ENCODE measurements at places on chromosomes 5 and 9.

- no peak for DNase-seq
These were observed 301.3 kb downstream of the PARP8 start for GRCh38 chr5:50967563-50968355.

DNA sequence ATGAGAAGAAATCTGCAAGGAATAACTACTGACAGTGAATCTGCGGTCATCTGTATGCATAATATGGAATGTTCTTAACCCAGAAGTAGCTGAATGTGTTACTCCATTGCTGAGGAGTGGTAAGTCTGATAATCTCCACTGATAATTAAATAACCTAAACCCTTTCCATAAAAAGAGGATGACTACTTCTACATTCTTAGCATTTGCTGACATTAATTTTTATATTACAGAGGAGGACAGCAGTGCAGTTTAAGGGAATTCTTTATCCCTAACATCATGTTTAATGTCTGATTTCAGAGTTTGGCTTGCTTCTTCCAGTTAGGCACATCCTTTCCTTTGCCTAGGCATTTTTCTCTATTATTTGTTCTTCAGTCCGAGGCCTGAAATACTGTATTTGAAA lies 52.2 kb downstream of the CDC42SE2 start:
- DNase-seq: no peak

- no peak for DNase-seq
These were observed 313.0 kb downstream of the CETN3 start for GRCh38 chr5:90096415-90097081.

GRCh38 chr9:88641456-88642240 lies 106.7 kb downstream of the NXNL2 start:
- no peak for DNase-seq

DNA sequence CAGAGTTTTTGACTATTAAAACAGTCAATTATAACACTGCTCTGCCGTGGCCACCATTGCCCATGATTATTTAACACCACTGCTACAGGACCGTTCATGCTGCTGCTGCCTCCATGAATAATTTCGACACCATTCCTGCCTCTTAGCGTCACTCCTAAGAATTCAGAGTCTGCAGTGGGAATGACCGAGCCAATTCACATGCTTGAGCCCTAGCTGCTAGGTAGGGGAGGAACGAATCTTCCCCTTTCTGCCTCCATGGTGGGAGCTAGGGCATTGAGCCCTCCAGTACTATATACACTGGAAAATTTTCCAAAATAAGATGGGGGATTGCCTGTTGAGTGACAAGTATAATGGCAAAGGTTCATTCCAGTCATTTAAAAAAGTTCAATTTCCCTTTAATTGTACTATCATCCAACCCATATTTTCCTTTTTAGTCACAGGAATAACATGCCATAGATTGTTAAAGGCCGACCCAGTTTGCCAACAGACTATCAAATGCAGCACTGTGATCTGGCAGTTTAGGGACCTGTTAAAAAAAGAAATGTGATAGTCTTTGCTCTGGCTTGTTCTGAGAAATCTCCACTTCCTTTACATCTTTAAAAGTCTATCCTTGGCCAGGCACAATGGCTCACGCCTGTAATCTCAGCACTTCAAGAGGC lies 13.5 kb upstream of the B4GALT1 start:
- no peak for DNase-seq

- no peak for DNase-seq
These were observed 20.1 kb downstream of the FIBCD1 start for GRCh38 chr9:130918826-130919558.

- DNase-seq: no peak
These were observed 42.2 kb upstream of the SLC28A3 start for GRCh38 chr9:84382720-84383119.

DNA sequence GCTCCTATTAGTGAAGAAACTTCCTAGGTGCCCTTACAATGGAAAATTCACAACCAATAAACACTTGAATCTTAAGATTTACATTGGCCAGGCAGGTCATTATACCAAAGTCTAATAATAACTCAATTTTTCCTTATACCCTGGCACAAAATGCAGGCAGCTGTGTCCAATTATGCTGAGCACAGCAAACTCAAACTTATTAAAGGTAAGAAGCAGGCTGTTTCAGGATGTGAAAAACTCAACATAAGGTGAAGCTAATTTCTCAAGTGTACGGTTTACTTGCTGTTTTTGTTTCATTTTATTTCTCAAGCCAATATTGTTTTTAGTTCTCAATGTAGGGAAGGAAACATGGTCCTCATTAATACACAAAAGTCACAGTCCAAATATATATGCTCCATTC lies 405.1 kb downstream of the KCTD16 start:
- no peak for DNase-seq

GRCh38 chr5:170006021-170006420 lies 25.7 kb upstream of the INSYN2B start:
- no peak for DNase-seq

- no peak for DNase-seq
These were observed 588.3 kb downstream of the EBF1 start for GRCh38 chr5:158511454-158511853.

DNA sequence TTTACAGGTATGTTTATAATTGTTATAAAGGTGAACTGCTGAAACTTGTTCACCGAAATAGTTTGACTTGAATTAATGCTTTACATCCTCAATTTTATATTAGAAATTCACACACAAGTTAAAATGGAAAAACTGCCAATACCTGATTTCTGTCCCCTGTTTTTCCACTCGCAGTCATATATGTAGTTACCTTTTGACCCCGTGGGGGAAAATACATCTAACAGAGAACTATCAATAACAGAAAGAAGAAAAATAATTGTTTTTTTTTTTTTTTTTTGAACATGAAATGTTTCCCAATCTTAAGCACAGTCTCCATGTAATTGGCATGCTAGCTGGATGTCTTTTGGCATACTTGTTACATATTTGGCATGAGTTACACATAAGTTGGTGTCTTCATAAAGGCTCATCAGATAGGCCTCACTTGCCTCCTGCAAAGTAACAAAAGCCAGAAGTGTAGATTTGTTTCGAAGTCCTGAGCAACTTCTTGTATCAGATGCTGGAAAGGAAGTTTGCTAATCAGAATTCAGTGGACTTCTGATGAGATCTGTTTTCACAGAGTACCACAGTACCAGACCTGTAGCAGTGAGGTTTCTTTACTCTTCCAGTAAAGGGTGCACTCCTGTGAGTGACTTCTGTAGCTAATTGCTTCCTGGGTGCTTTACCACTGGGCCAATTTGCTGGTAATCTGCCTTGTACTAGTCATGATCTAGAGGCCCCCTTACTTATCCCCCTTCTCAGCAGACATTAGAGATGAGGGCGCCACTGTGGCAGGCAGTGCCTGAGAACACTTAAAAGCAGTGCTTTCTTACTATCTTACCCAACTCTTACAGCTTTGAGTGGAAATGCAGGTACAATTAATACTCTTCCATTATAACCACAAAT lies 36.2 kb upstream of the CXXC5 start:
- no peak for DNase-seq

- no peak for DNase-seq
These were observed 8.9 kb downstream of the MTRR start for GRCh38 chr5:7877851-7878250.

DNA sequence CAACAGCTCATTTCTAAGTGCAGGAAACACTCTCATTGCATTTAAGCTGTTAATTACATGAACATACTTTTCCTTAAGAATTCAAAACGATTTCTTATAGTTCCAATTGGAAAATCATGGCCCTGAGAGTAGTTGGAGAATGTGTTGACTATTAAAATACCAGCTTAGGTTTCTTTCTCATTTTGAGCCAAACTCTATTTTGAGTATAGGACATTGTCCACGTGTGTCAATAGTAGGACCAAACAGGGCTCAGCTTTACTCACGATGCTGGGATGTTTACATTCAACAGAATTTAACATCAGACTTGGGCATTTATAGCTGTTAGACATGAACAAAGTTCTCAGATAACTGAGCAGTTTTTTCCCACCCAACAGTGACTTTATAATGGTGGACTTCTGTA lies 39.6 kb downstream of the ADCY2 start:
- DNase-seq: no peak

- DNase-seq: no peak
These were observed 34.8 kb downstream of the RAI14 start for GRCh38 chr5:34690898-34691297.

DNA sequence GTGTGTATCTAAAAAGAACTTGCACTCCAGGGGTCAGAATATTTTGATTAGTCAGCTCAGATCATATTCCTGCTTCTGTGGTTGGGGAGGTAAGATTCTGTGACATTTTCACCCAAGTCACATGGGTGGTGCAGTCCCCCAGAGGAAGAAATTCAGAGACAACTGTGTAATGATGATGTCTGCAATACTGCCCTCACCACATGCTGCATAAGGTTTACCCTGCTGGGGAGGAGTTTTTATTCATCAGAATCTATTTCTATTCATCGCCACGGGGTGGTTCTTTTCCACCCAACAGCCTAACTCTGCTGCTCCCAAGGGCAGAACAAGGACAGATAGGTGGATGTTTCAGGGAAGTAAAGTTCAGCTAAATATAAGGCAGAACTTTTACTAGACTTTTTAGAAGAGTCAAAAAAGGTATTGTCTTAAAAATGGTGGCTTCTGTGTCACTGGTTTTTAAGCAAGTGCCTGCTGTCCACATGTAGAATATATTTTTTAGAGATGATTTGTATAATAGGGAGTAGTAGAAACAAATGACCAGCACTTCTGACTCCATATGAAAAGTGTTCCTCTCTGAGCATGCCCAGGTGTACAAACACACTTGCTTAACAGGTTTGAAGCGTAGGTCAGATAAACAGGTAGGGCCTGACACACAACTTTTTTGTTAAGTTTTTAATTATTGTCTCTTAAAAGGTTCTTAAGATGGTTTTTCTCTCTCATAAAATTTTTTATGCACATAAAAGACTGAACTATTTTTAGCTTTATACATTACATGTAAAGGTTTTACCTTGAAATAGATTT lies 352.7 kb downstream of the LRRC70 start:
- DNase-seq: no peak

- no peak for DNase-seq
These were observed 26.5 kb upstream of the ABO start for GRCh38 chr9:133301253-133302230.

- no peak for DNase-seq
These were observed 16.0 kb downstream of the CAPSL start for GRCh38 chr5:35922468-35922867.

GRCh38 chr5:100775533-100775855 lies 127.6 kb downstream of the ST8SIA4 start:
- DNase-seq: no peak

GRCh38 chr9:5870020-5870339 lies 20.7 kb upstream of the MLANA start:
- no peak for DNase-seq

DNA sequence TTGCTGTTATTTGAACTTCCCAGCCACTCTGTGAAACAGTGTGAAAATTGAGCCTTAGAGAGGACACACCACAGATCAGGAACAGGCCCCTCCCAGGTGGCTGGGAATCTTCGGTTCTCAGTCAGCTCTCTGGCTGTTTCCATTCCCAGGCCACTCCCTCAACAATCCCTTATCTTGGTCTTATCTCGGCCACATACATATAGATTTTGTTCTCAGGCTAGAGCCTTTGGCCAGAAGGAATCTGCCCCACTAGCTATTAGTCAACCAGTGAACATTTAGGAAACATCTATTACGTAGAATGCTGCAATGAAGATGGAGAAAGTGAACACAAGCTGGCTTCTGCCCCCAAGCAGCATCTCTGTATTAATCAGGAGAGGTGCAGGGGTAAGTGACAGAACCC lies 21.0 kb upstream of the WWC1 start:
- DNase-seq: no peak

DNA sequence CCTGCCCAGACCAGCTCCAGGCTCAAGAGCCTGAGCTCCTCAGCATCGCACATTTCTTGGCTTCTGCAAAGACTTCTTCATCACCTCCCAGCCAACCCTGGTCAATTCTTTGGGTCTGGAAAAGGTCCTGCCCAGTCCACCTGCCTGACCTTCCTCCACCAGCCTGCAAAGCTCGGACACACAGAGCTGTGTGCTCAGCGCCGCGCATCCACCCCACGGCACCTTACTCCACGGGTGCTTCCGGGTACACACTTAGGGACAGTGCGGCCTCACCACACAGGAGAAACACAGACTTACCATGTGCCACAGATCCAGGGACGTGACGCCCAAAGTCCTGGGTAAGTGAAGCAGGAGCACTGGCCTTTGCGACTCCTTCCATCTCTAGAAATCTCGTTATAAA lies 97.3 kb downstream of the KCNT1 start:
- no peak for DNase-seq

DNA sequence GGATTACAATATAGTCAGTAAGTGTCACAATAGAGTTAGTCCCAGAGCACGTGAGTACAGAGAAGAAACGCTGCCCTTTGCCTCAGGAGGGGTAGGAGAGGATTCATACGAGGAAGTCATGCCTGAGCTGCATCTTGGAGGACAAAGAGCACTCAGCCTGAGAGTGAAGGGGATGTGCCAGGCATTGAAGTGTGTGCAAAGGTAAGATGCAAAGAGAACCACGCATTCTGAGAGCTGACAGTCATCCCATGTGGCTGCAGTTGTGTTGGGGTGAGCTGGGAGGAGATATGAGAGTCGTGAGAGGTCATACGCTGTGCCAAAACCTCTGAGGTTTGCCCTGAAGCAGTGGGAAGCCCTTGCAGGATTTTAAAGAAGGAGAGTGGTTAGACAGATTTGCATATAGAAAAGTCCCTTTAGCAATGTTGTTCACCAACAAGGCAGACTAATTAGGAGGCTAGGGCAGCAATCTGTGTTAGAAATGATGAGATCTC lies 97.5 kb downstream of the PIP5K1B start:
- DNase-seq: no peak

DNA sequence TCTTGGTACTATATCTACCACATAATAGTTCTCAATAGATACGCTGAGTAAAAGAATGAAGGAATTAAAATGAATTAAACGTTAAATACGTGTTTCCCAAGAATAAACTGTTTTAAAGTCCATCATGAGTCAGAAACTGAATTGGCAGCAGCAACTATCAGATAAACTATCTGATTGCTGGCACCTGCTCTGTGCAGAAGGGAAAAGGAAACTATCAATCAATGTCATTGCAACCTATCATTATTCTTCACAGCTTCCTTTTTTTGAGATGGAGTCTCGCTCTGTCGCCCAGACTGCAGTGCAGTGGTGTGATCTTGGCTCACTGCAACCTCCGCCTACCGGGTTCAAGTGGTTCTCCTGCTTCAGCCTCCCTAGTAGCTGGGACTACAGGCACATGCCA lies 8.8 kb upstream of the WDR36 start:
- DNase-seq: no peak

DNA sequence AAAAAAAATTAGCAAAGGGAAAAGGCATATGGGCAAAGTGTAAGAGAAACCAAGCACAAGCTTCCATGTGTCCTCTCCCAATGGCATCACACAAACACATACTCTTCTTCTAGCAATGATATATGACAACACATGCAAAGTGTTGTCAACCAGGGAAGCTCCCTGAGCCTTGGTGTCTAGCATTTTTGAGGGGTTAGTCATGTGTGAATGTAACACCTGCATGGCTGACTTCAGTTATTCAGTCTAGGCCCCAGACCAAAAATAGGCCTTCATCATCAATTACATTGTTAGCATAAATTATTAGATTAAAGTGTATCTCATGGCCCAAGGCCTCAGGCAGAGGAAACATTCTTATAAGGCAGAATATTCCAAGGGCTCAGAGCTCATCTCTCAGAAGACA lies 450.0 kb downstream of the TLE1 start:
- no peak for DNase-seq

GRCh38 chr9:101119206-101119819 lies 90.8 kb downstream of the PLPPR1 start:
- peak; percentile 57 for DNase-seq
